Stimulated activated CD8-positive, alpha-beta memory T cell treated with anti-CD3 and anti-CD28 coated beads, Interleukin-15, amount 100 ng/mL, for 1 hour (primary cell): ENCODE measurements at places on chromosomes 1 and 21.

DNA sequence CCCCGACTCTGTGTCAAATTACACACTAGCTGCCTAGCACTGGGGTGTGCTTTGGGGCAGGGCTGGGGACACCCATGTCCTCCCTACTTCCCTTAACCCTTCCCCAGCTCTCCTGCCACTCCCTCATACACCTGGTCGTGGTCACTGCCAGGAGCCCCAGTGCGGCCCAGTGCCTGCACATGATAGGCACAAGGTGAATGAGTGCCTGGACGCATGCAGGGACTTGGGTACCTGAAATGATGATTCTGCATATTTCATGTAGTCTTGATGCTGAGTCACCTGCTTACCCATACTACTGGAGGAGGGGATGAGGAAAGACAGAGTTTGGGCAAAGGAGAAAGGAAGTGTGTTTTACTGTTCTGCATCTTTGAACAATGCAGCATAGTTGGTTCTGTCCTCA, 1.5 kb upstream of the VANGL2 start:
- no peak for DNase-seq

GRCh38 chr1:7902478-7903085, 38.1 kb downstream of the TNFRSF9 start:
- DNase-seq: peak; percentile 27

DNA sequence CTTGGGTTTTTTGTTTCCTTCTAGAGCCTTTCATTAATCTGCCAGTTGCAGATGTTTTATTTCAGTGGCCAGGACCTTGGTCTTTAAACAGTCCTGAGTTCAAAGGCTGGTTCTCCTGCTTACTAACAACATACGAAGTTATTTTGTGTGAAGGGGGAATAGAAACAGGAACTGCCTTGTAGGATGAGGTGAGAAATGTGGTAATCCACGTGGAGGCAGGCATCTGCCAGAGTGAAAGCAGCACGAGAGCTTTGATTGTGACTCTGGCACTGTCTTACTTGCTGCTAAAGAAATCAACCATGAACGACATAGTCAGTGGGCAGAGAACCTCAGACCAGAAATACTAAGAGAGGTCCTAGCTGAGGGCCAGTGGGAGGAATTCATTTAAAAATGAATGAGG, 30.4 kb downstream of the TMEM63A start:
- DNase-seq: no peak

- no peak for DNase-seq
Measured at GRCh38 chr1:96016219-96016618, 705.4 kb upstream of the PTBP2 start.

- DNase-seq: no peak
Measured at GRCh38 chr1:41028034-41028642, 6.6 kb upstream of the SLFNL1 start.

- DNase-seq: no peak
Measured at GRCh38 chr1:34131396-34132160, 33.5 kb downstream of the CSMD2 start.

DNA sequence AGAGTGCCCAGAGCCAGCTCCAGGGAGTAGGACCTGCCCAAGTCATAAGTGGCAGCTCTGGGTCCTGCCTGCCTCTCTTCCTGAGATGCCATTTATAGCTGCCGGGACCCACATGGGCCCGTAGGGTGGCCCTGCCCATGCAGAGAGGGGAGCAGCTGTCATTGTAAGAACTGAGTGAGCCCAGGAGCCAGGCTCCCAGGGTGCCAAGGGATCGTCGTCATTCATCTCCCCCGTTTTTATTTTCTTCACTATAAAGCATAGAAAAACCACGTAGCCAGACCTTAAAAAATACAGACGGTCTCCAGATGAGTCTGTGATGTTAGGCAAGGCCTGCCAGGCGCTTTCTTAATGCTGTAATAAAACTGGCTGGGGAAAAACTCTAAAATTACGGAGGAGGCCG, 90.7 kb downstream of the IGSF21 start:
- no peak for DNase-seq

DNA sequence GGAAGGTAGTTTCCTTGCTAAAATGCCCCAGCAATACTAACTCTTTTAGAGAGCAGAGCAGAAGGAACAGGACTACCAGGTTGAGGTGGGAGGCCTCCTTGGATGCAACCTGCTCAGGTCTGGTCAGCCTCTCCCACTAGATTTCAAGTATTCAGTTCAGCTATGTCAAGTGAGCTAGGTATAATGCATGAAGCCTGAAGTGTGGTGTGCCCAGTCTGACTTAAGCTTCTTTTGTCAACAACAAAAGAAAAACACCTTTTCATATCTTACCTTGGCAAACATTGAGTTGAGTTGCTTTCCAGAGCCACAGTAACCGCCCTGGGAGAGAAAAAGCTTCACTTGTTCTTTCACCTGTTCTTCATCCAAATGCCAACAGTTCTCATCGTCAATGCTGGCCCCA, 47.8 kb downstream of the UROD start:
- no peak for DNase-seq

DNA sequence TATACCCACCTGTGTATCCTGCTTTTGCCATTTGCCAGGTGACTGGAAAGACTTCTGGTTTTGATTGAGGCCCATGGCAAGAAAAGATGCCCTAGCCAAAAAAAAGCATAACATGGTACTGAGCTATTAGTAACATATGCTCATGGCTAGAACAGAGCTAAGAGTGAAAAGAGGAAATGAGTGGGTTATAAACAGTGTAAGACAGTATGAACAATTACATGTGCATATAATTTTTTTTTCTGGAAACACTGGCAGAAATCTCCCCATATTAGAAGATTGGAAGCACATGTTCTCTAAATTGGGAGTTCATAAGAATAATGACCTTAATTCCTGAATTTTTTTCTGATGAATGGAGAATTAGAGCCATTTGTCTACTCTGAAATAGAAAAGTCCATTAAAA, 41.2 kb upstream of the PDC start:
- no peak for DNase-seq

GRCh38 chr1:245961137-245961540, 545.9 kb downstream of the SMYD3 start:
- no peak for DNase-seq

DNA sequence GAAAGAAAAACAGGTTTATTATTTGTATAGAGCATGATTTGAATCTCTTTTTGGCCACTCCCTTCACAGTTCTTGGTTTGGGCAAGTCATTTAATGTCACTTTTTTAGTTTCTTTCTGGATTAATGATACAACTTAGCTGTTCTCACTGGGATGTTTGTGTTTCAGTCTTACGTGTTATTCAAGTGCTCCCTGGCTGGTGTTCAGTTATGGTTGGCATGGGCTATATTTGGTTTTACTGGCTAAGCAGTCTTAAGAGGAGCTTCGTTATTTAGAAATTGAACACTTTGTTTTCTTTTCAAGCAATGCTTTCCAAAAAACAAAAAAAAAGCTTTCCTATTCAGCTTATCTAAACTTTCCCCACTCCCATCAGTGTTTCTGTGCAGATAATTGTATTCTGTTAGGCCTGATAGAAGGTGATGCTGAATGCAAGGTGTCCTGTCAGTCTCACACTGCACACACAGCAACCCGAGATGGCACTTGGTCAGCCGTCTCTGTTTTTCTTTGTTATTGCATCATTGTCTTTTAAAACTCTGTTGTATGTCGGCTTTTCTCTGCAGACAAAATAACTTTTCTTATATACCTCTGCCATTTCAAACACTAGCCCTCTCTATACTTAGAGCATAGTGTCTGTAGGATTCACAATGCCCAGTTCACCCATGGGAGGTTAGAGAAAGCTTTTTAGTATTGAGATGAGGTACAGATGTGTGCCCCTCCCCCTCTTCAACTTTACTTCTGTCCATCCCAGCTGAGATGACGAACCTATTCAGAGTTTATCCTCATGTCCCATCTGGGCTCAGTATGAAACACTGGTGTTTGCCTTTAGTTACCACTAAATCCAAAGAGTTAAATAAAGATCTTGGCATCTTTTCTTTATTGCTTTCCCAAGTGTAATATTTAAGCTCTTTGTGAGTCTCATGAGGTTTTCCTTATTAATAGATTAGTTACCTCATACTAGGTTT, 80.2 kb downstream of the VPS13D start:
- DNase-seq: no peak

GRCh38 chr1:107250169-107250568, 109.3 kb downstream of the NTNG1 start:
- DNase-seq: no peak

DNA sequence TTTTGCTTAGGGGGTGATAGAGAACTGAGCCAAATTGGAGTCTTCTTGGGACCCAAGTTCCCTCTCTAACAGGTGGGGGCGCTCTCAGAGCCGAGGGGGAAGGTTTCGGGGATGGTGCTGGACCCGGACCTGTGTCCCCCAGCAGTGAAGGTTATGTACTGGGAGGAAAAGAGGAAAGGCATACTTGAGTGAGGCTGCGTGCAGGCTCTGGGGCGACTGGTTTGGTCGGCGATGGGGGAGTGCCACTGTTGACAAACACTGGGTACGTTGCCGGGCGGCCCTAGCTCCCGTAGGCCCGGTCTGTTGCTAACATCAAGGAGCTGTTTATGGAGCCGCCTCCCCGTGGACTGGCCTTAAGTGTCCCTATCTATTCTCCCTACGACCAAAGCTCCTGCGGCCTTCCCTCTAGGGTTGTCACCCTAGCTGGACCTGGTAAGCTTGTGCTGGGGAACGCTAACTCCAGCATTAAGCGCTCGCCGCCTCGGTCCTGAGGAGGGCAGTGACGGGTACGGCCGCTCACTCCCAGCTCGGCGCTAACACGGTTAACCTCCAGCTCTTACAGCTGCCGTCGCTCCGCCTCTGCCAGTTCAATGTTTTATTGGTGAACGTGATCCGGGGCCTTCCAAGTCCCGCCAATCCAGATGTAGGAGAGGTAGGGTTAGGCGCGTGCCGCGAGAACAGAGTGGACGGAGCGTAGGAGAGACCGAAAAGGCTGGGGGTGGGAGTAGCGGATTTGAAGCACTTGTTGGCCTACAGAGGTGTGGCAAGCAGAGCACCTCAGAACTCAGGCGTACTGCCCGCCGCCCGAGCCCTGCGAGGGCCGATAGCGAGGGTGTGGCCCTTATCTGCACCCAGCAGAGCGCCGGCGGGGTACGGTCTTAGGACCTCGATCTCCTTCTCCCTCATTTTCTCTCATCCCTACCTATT, at the start of gene PPOX:
Gene PPOX, plus strand, starts transcription at position 685 of the 927 bp plus-strand sequence. CDS start 422 bp downstream, outside the sequence.
- DNase-seq: peak; percentile 83

- no peak for DNase-seq
Measured at GRCh38 chr1:27543284-27543683, 53.3 kb upstream of the WASF2 start.

- no peak for DNase-seq
Measured at GRCh38 chr21:33514229-33514628, 22.7 kb upstream of the DNAJC28 start.

DNA sequence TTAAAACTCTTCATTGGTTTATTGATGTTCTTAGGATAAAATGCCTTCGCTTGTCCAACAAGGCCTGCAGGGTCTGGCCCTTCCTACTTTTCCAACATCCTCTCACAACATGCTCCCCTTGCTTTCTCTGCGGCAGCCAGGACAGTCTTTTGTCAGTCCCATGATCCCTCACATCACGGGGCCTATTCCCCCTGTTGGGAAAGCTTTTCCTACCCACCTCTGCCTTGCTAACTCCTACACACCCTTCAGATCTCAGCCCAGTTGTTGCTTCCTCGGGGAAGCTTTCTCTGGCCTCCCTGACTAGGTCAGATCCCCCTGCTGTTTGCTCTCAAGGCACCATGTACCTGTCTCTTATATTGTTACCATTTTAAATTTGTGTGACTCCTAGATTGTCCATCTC, 19.0 kb downstream of the DLGAP3 start:
- DNase-seq: no peak

- DNase-seq: no peak
Measured at GRCh38 chr1:95512925-95513324, 278.9 kb downstream of the RWDD3 start.

- DNase-seq: no peak
Measured at GRCh38 chr1:242004751-242005495, 6.0 kb upstream of the MAP1LC3C start.

- DNase-seq: no peak
Measured at GRCh38 chr1:101165954-101166353, 70.9 kb upstream of the S1PR1 start.

- DNase-seq: no peak
Measured at GRCh38 chr1:89657886-89658285, 25.0 kb downstream of the LRRC8C start.

- DNase-seq: no peak
Measured at GRCh38 chr1:60895701-60896100, 186.7 kb upstream of the NFIA start.

GRCh38 chr1:90728502-90729287, 11.6 kb upstream of the BARHL2 start:
- DNase-seq: no peak

DNA sequence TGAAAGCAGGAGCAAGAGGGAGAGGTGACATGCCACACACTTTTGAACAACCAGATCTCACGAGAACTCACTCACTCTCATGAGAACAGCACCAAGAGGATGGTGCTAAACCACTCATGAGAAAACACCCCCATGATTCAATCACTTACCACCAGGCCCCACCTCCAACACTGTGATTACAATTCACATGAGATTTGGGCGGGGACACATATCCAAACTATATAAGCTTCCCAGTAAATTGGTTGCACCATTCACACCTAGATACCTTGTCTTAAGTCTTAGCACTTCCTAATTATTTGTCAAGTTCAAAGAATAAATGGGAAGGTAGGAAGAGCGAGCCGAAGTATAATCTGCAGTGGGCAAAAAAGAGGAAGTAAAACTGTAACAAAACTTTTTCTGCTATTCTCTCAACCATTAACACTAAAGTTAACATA, 34.3 kb downstream of the AMY1C start:
- no peak for DNase-seq

DNA sequence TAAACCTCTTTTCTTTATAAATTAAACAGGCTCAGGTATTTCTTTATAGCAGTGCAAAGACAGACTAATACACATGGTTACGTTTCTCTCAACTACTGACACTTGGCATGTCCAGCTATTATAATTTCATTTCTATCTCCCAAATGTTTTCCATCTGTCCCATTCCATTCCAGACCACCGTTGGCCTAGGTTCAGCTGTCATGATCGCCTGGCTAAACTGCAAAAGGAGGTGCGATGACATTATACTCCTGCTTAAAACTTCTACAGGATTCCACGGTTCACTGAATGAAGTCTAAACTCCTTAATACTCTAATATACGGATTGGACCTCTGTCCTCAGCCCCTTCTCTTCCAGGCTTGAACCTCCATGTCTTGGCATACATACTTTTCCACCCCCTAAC, 72.1 kb downstream of the RERE start:
- no peak for DNase-seq

- no peak for DNase-seq
Measured at GRCh38 chr1:192824511-192824910, 15.7 kb downstream of the RGS2 start.

- no peak for DNase-seq
Measured at GRCh38 chr21:45071078-45071873, 3.1 kb upstream of the ADARB1 start.

DNA sequence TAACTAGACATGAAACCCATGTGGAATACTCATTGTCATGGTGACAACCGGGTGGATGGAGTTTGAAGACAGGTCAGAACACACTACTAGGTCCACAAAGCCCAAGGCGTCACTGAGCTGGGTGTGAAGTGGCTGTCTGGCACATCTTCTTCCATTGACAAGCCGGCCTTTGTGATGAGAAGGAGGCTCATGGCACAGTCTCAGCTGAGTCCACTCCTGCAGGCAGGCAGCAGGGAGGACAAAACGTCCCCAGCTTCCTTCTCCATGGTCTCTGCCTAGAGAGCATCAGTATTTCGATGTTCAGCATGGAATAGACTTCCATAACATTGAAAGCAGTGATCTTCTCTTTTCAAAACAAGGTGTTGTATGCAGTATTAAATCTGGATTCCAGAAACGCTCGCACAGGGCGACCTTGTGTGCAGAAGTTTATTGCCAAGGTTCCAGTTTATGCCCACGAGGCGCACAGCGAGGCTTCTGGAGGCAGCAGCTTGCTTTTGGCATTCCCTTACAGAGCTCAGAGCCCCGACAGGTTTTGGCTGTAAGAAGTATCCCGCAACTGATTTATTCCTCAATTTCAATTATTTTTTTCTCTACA, 104.2 kb downstream of the SIM2 start:
- DNase-seq: no peak
